Thoracic aorta (tissue), 2 donors: ENCODE measurements at places on chromosomes 12 and 14.

GRCh38 chr14:95700221-95700976, 13.5 kb downstream of the TCL1A start:
- no peak for DNase-seq

- no peak for DNase-seq
Observed at GRCh38 chr14:99174770-99175319, 97.2 kb downstream of the BCL11B start.

- no peak for DNase-seq
Observed at GRCh38 chr12:7612851-7613250, 52.9 kb downstream of the APOBEC1 start.

- DNase-seq: no peak
Observed at GRCh38 chr14:101476916-101477553, 84.3 kb upstream of the DIO3 start.

DNA sequence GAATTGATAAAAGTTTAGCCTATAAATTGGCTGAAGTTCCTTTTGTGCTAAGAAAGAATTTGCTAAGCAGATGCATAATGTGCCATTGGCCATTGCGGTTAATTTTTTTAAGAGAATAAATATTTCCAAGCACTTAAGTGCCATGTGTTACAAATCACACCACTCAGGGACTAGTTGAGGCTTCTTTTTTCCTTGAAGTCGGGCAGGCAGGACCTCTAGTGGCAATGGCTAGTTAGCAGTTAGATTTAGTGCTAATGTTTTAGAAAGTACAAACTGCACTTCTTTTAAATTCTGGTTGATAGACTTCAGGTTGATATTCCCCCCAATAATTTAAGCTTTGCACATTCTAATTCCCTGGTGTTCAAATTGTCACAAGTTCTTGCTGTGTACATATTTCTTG, 294.3 kb downstream of the APAF1 start:
- no peak for DNase-seq
